Effector memory CD4-positive, alpha-beta T cell (primary cell): ENCODE measurements at places on chromosomes 3 and 15.

DNA sequence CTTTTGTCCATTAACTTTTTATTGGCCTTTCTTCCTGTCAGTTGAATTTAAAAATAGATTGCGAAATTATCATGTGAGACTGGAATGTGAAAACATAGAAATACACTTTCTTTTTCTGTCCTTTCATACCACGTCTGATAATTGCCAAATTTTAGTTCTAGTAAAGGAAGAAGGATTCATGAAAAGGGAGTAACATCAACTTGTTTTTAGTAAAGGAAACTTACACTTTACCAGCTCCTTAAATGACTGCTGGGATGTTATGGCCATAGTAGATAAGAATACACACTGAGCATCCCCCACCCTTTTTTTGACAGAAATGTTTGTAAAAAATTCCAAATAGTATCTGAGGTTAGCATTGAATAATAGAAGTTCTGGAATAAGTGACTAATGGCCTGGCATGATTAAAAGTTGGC lies 137.9 kb downstream of the NEO1 start:
- DNase-seq: no peak

- DNase-seq: no peak
These were observed 86.6 kb downstream of the GPR156 start for GRCh38 chr3:120198305-120198878.

DNA sequence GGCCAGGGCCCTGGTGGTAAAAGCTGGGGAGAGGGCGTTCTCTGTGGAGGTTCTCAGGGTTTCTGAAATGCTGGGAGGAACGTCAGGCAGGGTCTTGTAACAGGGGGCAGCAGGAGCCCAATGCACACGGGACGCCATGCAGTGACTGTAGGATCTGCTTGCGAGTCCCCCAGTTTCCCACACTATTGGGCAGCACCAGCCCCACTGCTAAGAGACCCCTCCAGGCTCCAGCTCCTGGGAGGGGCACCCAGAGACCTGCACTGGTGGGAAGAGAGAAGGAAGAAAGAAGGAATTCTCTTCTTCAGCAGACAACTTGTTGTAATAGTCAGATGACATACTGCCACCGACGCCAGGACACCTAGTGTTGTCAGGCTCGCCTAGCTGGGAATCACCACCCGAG lies 55.2 kb upstream of the RNF7 start:
- DNase-seq: no peak

- DNase-seq: no peak
These were observed 681 bp upstream of the IL17RE start for GRCh38 chr3:9901967-9902366.

- DNase-seq: no peak
These were observed 144.7 kb downstream of the OSBPL10 start for GRCh38 chr3:31836131-31837075.

GRCh38 chr3:130576375-130577266 lies 59.6 kb downstream of the COL6A6 start:
- no peak for DNase-seq

- DNase-seq: no peak
These were observed 46.9 kb upstream of the SLC7A14 start for GRCh38 chr3:170632780-170633179.

GRCh38 chr15:100033140-100033857 lies 300.1 kb upstream of the LYSMD4 start:
- no peak for DNase-seq

- no peak for DNase-seq
These were observed 243.7 kb downstream of the CHST2 start for GRCh38 chr3:143363276-143363675.

DNA sequence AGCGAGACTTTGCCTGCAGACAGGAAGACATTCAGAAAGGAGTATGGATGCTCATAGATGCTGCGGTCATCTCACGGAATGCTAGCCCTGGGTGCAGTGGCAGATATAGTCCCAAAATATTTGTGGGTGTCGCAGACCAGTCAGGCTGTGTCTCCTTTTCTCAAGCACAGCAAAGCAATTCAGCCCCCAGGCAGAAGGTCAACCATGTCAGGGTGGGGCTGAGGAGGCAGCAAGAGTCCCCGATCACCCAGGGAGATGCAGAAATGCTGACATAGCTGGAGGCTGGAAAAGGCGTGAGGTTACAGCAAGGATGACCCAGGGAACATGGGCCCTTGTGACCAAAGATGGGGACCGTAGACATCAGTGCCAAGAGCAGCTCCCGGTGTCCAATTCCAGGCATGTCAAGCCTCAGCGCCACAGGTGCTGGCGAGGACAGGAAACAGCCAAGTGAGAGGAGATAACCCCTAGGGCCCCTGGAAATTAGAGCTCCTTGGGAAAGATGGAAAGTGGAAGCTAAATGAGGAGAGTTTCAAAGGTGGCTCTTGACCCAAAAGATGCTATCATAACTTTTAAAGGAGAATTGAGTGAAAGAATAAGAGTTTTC lies 81.2 kb upstream of the ABHD17C start:
- no peak for DNase-seq

GRCh38 chr15:75650908-75651809 lies 3.4 kb downstream of the SNX33 start:
- DNase-seq: no peak

DNA sequence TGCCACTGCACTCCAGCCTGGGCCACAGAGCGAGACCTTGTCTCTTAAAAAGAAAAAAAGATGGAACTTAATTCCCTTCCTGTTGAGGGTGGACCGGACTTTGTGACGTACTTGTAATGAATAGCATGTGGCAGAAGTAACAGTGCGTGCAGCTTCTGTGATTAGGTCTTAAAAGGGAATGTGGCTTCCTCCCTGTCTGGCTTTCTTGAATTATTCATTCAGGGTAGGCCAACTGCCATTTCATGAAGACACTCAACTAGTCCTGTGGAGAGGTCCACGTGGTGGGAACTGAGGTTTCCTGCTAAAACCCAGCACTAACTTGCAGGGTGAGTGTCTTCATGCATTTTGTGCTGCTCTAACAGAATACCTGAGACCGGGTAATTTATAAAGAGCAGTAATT lies 98.9 kb upstream of the PIAS1 start:
- DNase-seq: no peak

GRCh38 chr3:12556314-12556689 lies 585 bp upstream of the MKRN2 start:
- DNase-seq: no peak
